ENCODE measurements at places on chromosomes 5 and 9.

- peak; percentile 63 for DNase-seq
These were observed 1.0 kb downstream of the TLE4 start for GRCh38 chr9:79572608-79573411.

DNA sequence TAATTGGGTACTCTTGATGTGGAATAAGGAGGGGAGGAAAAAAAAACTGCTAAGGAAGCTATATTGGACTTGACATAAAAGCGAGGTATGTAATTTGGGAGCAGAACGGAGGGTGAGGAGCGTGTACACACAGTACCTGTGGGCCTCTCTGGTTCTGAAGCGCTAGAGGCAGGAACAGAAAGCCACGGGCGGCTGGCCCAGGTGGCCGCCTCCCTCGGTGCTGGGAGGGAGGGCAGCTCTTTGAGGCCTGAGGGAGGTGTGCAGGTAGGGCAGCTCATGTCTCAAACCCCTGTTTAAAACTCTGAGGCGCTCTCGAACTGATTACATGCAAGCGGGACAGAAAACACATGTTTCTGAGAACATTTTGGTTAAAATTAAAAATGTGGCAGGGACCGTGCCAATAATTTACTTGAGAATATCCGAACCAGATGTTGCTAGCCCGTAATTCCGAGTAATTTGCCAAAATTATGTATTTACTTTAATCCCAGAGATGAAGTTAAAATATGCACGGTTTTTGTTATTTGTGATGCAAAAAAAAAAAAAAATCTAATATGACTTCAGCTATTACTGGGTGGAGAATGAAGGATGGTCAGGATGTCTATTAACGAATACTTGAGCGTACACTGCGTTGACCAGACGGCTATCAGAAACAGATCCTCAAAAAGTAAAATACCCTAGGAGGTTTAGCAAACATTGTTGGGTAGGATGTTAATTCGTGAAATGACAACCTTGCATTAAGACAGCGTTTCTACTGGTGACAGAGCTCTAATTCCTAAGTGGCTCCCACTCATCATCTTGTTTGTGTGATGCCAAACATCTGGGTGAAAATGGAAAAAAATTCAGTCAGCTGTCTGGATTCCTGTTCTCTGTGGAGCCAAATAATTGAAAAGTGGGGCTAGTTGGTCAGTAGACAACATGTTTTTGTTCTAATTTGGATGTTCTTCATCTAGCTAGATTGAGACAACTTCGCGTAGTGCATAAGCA lies 24.4 kb upstream of the STC2 start:
- DNase-seq: no peak

DNA sequence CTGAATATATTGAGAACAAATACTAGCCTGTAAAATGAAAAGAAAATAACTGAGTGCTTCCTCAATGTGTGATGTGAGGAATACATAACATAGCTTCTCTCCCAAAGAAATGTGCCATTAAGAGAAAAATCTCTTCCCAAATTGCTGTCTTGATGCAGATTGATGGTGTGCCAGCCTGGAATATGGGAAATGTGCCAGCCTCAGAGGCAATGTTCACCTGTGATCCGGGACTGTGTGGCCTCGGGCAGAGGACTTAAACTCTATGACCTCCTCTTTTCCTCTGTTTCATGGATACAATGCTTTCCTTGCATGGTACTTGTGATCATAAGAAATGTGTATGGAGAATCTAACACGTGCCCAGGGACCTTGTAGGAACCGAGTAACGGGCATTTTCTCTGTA lies 370.9 kb downstream of the DIRAS2 start:
- no peak for DNase-seq

DNA sequence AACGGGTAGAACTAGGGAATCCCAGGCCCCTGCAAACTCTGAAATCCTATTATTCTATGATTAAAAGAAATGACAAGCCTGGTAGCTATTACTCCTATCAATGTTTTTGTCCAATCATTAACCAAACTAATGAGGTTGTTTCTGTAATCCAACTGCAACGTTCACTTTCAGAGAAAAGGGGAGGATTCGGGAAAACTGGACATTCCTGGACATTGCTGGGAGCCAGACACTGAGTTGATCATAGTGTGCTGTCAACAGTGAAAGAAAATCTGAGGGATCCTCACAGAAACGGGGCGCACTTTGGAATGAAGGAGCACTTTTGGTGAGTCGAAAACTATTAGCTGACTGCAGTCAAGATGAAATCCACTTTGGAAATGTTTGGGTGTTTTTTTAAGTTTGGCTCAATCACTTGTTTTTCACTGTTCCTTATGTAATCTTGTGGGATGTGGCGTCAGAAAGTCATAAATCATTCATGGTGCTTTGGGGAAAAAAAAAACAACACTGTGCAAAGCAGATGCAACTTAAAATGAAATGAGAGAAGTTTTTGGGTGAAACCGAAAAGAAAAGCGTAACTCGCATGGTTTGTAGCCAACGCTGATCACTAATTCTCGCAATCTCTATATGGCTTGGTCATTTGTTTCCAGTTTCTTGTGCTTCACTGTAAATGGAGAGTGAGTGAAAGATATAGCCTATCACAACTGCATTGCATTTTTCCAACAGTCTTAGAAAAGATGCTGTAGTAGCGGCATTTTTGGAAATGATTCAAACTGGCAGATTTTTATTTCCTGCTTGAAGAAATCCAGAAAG lies 51.2 kb upstream of the ADRA1B start:
- no peak for DNase-seq

DNA sequence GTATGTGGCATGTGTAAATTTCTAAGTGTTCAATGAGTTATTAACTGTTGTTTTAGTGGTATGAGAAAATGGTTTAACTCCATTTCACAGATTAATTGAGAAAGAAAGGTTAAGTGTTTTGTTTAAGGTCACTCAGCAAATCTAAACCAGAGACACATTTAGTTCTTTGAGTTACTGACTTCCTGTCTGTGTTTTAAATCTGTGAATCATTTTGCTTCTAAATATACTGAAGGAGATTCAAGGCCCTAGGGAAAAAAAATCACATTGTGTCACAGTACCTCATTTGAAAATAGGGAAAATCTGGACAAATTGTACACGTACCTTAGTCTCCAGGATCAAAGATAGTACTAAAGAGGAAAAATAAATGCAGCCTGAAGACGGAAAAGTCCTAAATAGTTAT lies 368.2 kb downstream of the TMEM161B start:
- no peak for DNase-seq

DNA sequence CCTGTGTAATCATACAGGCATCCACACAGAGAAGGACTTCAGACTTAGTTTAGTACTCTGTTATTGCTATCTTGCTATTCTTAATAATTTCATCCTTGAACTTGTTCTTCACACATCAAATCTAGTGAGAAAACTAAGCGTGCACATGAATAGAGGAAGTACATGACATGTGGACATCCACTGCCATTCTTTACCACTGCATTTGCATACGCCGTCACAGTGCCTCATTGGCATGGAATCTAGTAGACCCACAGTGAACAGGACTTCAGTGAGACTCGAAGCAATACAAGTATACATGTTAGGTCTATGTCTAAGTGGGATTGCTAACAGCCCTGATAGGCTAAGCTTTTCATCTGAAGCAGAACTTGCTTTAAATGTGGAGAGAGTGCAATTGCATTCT lies 592.1 kb downstream of the TLE4 start:
- DNase-seq: no peak

DNA sequence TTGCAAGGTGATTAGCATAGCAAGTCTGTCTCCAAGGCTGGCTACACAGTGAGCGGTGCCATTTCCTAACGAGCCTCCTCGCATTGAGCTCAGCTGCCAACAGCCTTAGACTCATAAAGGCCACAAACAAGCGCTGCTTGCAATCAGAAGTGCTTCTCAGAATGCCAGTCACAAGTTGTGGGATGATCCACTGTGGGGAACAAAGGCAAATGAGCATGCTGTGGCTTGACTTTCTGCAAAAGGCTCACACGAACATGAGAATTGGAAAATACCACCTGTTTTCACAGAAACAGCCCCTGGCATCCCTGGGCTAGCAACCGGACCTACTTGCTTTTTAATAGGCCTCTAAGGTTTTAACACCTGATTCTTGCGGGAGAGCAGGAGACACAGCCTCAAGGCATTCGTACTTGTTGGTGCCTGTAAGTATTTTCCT lies 215.5 kb downstream of the FANCC start:
- DNase-seq: no peak

- no peak for DNase-seq
These were observed 69.6 kb upstream of the SLC30A5 start for GRCh38 chr5:69024241-69024651.

DNA sequence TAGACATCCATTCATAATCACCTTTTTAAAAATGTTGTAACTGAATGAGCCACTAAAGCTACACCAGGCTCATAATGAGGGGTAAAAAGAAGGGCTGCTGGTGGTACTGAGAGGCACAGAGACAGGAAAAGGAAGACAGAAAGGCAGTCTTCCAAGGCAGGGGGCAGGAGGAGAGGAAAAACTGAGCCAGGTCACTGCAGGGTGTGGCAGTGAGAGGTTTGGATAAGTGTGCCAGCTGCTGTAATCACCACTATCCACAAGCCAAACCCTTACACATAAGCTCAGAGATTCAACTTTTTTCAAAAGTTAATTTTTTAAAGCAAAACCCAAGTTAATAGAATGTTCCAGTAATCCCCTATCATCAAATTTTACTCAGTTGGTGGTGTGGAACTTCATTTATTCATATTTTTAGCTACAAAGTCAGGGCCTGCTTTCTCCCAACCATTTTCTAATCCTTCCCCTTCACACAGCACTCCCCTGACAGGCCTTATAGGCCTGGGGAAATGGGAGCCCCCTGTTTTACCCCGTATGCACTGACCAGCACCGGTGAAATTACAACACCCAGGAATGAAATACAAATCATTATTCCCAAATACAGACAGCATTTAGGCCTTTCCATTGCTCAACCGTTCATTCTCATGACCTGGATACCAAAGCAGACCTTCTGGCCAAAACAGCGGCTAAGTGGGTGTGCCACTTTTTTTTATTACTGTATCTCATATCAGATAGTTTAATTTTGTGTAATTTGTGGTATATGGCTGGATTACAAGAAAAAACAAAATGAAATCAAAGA lies 76.3 kb downstream of the EFNA5 start:
- DNase-seq: no peak

DNA sequence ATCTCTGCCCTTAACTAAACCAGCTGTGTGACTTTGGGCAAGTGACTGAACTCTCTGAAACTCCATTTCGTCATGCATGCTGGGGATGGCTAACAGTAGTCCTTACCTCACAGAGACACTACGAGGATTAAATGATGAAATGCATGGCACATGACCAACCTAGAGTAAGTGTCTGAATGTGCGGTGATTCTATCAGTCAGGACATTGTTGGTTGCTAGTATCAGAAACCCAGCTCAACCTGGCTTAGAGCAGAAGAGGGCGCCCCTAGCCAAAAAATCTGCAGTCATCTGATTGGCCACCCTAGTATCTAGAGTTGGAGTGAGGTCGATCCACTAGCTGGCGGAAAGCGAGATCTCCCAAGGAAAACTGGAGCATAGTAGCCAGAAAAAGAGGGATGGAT lies 25.2 kb downstream of the NEURL1B start:
- DNase-seq: no peak

- peak; percentile 79 for DNase-seq
These were observed 813 bp downstream of the HNRNPK start for GRCh38 chr9:83978992-83979811.

Data from effector memory CD4-positive, alpha-beta T cell (primary cell).